ENCODE measurements at places on chromosomes 12 and 14.
A peak's percentile ranks its signal among the peaks of the same experiment; 100 is the strongest.

DNA sequence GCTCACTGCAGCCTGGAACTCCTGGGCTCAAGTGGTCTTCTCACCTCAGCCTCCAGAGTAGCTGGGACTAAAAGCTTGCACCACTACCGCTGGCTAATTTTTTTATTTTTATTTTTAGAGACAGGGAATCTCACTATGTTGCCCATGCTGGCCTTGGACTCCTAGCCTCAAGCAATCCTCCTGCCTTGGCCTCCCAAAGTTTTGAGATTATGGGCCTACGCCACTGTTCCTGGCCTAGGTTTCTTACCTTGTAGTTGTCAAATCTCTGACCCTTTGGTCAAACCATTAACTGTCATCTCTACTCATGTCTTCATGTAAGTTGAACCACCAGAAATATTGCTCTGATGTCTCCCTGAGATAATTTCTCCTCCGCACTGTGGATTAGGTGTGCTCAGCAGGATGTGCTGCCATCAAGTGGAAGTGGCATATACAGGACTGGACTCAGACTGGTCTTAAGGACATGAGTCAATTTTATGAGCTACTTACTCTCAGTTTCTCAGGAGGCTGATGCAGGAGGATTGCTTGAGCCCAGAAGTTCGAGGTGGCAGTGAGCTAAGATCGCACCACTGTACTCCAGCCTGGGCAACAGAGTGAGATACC is 28.5 kb downstream of the ACTR6 start:
- no peak for DNase-seq

DNA sequence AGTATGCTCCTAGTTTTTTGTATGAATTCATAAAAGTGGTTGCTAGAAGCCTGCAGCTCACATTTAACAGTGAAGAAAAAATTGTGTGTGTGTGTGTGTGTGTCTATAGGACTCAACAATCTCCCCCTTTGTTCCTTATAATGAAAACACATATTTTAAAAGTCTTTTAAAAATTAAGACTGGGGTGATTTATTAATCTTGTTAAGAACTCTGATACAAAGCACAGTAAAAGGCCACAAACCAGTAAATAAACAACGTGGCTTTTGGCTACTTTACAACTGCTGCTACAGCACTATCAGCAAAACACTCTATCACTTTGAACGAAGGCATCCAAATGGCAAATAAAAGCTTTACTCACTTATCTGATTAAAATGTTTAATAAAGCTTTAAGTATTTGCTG is 594 bp upstream of the VCPKMT start:
- no peak for DNase-seq

- DNase-seq, result no peak
These were observed 31.2 kb upstream of the PLEKHG6 start for GRCh38 chr12:6279256-6279628.

- DNase-seq, result peak; percentile 32
These were observed 1.1 kb upstream of the PRKAG1 start for GRCh38 chr12:49019443-49020324.

GRCh38 chr12:44531320-44531971 is 344.7 kb downstream of the NELL2 start:
- DNase-seq, result no peak

DNA sequence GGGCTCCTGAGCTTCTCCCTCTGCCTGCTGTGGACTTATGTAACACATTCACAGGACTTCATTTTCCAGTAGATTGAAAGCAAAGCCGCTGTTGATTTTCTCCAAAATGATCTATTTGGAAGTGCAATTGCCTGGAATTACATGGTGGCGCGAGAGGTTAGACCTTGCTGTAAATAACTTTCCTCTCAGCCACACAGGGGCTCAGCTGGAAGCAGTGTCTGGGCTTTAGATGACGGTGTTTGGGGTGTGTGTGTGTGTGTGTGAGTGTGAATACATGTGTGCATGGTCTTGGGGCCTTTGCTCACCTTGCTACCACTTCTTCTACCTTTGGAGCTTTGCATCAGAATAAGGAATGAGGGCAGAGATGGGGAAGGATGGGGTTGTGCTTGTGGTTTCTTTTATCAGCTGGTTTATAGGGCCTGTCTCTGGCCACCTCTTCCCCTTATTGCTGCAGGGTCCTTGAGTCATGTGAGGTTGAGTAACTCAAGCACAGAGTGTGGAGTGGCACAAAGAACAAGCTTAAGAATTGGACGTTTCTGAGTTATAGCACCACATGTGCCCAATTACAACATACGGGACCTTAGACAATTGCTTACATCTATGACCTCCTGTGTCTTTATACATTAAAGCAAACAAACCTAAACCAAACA is 280.6 kb downstream of the NRXN3 start:
- no peak for DNase-seq

DNA sequence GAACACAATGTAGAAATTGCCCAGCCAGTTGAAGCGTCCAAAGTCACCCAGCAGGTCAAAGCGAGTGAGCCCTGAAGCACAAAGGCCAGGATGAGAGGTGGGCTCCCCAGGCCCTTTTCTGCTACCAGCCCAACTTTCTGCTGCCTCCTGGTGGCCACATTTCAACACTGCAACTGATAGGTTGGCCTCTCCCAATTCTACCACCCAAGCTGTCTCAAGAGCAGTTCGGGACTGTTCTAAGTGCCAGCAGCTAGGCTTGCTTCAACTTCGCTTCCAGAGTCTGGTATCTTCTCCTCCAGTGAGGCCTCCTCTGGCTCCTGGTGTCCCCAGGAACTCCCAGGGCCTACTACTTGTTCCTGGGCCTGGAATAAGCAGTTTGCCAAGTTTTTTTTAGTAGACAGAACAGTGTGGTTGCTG is 3.4 kb upstream of the DHH start:
- peak; percentile 73 for DNase-seq

DNA sequence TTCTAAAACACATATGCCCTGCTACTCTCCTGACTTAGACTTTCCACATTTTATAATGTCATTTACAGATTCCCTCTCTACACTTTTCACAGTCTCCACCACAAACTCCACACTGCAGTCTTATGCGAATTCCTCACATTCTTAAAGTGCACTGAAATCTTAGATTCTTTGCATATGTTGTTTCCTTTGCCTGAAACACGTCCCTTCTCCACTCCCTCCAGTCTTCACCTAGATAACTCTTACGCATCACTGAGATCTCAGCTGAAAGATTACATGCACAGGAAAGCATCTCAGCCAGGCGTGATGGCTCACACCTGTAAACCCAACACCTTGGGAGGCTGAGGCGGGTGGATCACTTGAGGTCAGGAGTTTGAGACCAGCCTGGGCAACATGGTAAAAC is 3.8 kb upstream of the ARHGAP9 start:
- no peak for DNase-seq

GRCh38 chr12:122849352-122850047 is 14.2 kb downstream of the HIP1R start:
- no peak for DNase-seq

- no peak for DNase-seq
These were observed 31.7 kb upstream of the KCNH3 start for GRCh38 chr12:49507139-49507538.

GRCh38 chr14:78967111-78967809 is 797.1 kb downstream of the NRXN3 start:
- DNase-seq, result no peak

DNA sequence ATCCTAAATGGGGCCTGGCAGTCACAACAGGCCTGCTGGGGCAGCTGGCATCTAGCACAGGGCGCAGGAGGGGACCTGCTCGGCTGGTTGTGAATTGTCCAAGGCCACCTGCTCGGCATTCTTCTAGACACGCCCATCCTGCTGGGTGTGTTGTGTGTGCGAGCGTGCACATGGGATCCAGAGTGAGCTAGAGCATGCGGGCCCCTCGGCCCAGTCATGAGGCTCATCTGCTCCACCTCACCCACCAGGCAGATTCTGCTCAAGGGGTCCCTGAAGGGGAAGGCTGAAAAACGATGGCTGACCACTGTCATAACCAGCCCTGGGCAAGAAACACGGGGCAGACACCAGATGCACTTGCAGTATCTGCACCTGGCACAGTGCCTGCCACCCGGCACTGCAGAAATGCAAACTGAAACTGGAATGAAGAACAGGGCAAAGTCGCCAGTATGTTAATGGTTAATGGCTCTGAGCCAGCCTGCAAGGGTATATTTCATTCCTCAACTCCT is 31.8 kb downstream of the MAX start:
- DNase-seq, result no peak

DNA sequence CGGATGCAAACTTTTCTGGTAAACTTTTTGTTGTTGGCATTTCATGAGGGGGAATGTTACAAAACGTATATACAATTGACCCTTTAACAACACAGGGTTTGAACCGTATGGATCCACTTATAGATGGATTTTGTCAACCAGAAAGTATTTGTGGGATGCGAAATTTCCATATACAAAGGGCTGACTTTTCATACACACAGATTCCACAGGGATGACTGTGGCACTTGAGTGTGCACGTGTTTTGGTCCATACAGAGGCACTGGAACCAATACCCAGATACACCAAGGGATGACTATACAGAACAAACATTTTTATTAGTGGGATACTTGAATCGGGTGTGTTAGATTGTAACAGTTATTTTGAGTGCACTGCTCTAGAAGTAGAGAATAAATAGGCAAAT is 29.8 kb upstream of the CCT2 start:
- DNase-seq, result no peak

DNA sequence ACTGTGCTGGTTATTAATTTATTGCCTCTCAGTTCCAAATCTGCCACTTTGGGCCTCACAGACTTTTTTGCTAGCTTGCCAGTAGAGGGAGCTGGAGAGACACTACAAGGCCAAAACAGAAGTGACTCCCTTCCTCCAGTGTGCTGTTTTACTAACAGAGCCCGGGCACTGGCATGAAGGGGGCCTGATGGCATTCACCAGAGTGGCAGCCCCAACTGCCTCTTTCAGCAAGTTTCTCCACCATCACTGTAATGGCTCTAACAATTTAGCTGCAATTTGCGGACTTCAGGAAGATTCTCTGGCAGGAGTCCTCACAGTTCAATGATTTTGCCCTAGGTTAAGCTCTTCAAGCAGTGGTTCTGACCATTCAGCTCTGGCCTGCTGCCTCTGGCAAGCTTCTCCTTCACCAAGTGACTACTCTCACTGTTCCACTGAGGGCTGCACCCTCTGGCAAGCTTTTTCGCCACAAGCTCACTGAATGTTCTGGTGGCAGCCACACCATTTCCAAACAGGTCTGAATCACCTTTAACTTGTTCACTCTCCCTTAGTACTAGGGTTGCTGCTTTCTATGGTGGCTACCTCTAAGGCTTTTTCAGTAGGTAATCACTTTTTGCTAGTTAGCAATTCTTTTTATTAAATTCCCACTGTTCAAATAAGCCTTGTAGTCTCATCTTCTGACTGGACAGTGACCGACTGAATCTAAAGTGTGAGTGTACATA is 104.9 kb downstream of the ZC3H14 start:
- peak; percentile 54 for DNase-seq

DNA sequence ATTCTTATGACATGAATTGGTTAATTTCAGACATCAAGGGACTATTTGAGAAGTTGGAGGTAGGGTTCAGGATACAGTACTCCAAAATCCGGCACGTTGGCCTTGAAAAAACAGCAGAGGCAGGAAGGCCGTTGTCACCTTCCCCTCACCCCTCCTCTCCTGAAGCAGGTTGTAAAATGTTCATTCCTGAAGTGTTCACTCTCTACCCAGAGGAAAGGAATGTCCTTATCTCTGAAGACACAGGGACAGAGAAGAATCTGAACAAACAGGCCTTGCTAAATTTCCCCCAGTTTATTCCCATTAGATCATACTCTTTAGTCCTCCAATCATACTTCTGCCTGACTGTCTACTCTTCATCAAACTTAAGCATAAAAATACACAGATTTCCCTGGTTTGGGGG is 313.6 kb downstream of the ZFP36L1 start:
- no peak for DNase-seq

DNA sequence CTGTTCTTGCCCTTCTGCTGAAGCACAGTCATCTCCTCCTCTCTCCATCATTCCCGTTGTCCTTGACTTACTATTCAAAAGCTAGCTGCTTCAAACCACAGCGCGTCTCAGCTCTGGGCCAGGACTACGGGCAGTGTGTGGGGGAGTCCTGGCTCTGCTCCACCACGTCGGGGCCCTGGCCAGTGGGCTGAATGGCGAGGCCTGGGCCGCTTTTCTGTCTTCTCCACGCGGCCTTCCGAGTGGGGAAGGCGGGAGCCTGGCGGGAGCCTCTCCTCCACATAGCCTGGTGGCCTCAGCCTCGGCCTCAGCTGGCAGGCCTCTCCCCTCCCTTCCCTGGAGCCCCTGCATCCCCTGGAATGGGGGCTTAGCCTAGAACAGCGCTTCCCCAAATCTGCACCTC is 16.5 kb downstream of the ANKRD9 start:
- no peak for DNase-seq

DNA sequence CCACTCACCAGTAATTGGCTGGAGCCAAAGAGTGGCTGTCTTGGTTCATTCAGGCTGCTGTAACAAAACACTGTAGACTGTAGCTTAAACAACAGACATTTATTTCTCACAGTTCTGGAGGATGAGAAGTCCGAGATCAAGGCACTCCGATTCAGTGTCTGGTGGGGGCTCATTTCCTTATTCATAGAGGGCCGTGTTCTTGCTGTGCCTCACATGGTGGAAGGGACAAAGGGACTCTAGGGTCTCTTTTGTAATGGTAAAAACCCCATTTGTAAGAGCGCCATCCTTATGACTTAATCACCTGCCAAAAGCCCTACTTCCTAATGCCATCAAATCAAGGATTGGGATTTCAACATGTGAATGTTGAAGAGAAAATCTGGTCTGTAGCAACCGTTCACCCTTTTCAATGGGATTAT is 34.7 kb upstream of the CDKN3 start:
- no peak for DNase-seq

- no peak for DNase-seq
These were observed 199.5 kb downstream of the ANO6 start for GRCh38 chr12:45415393-45415817.

- DNase-seq, result no peak
These were observed 47.7 kb upstream of the CMKLR1 start for GRCh38 chr12:108386709-108387360.

DNA sequence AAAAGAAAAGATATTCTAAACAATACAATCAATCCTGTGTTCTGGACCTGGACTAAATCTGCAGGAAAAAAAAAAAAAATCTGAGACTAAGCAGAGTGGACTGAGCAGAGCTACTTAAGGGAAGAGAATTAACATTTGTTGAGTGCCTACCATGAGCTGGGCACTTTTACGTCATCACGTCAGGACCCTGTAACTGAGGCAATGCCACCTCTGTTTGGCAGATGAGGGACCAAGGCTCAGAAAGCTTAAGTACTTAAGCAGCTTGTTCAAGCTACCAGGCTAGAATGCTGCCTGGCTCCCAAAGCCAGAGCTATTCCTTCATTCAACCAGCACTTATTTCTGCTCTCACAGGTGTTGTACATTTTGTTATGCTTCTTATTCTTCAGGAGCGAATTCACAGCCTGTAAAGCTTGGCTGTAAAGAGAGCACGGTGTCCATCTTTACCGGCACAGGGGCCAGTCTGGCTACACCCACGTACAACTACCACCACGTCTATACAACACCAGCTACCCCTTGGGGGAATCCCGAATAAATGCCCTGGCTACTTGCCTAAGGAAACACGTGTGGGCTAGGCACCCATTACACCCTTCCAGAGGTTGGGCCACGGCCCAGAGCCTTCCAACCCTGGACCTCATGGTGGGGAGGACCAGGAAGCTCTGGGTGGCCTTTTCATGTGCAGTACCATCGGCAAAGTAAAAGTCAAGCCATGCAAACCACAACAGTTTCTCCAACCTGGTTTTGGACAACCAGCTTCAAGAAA is 27.0 kb downstream of the TMCC3 start:
- no peak for DNase-seq

- no peak for DNase-seq
These were observed 311.9 kb upstream of the SFSWAP start for GRCh38 chr12:131399000-131399399.

- DNase-seq, result peak; percentile 9
These were observed 11.8 kb upstream of the DERA start for GRCh38 chr12:15899282-15899870.

GRCh38 chr14:51006324-51006723 is 62.0 kb upstream of the PYGL start:
- DNase-seq, result no peak

All from CD4-positive, alpha-beta T cell treated with Interleukin-17A for 4 hours (primary cell).